ENCODE measurements at places on chromosomes 2 and 18.

DNA sequence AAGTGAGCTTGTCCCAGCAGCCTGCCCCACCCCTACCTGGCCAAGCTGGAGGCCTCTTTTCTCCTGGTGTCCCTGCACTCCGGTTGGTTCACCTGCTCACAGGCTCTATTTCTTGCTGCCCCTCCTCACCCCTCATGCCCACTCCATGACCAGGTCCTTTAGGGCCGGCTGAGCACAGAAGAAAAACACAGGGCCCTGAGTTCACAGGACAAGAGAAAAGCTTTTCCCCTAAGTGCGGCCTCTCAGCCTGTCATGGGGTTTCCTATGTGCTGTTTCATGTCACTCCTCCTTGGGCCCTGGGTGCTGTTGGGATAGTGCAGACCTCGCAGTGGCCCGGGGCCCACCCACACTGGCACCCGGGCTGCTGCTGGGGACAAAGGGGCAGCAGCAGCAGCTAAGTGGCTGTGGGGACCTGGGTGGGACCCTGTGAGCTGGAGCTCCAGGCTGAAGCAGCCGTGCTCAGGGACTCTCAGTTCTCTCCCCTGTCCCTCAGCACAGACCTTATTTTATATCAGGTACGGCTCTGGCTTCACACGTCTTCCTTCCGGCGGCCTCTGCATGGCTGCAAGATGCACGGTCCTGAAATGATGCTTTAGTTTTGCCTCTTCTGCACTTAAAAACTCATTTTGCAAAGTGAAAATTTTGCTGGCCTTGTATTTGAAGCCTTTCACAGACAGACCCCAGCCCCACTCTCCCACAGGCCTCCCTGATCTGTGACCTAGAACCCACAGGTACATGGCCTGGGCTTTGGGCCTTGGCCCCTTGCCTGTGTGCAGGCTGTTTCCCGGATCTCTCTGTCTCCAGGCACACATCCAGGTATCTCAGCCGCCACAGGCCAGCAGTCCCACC is 71.8 kb downstream of the SH3RF3 start:
- DNase-seq = no peak

DNA sequence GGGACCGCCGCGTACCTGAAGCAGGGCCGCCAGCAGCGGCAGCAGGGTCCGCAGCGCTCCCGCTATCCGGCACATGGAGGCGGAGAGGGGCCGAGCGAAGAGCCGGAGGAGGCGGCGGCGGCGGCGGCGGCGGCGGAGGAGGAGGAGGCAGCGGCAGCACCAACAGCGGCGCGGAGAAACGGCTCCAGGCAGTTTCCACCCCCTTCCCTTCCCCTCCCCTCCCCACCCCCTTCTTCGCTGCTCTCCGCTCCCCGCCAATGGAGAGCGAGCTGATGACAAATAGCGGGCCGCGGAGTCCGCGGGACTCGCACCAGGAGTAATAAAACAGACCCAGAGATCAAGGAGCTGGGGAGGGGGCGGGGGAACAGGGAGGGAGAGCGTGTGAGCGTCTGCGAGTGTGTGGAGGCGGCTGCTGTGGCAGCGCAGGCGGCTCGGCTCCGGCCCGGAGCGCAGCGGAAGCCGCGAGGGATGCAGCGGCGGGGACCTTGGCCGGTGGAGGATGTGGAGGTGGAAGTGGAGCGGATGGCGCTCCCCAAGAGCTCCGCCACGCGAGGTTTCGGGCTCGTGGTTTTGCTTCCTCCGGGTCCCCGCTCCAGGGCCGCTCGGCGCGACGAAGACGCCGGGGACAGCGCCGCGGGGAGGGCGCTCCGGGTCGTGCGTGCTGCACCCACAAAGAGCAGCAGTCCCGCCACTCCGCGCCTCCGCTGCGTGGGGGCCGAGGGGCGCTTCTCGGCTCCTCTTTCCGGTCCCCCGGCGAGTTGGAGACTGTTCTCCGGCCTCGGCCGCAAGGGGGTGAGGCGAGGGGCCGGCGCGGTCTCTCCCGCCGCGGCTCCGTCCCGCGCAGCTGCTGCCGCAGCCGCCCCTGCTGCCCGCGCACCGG is at the start of gene CDH2:
TSS of gene CDH2 (minus strand) at position 183 of the 880 bp plus-strand sequence. CDS start at position 75, 108 bp downstream.
- peak; percentile 79 for DNase-seq

DNA sequence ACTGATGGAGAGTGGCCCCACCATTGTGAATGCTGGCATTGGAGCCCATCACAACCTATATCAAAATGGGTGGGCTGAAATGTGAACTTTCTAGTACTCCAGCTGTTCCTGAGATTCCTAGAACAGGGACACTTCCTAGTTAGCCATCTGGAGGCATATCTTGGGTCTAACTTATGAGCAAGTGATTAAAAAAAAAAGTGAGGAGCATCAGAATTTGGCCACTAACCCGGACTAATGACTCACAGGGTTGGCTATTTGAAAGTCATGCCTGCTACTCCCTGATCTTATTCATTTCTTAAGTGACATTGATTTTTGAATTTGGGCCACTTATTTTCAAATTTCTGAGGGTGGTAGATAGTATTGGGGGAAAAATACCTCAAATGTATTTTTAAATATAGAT is 216.6 kb downstream of the HRH4 start:
- no peak for DNase-seq

- no peak for DNase-seq
Observed at GRCh38 chr2:228917220-228917619, 353.9 kb downstream of the PID1 start.

GRCh38 chr18:42187611-42188380 is 232.8 kb downstream of the PIK3C3 start:
- DNase-seq = no peak

GRCh38 chr2:239264838-239265651 is 135.8 kb downstream of the HDAC4 start:
- DNase-seq = no peak

DNA sequence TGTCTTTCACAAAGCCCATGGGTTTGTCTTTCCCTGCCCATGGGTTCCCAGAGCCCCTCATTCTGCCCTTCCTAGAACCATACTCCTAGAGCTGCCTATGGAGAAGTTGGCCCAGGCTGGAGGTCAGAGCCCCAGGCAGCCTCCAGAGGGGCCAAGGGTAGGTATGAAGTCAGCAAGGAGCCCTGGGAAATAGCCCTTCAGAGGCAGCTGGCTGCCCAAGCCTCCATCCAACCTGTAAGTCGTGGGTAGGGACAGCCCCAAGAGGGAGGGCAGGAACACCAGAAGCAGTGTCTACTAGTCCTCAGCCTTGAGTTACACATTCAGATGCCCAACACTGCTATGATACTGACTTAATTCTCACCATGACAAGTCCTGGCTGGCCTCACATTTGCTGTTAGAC is 49.5 kb downstream of the TMEM247 start:
- no peak for DNase-seq

GRCh38 chr18:55319459-55320193 is 268.4 kb downstream of the TCF4 start:
- no peak for DNase-seq

DNA sequence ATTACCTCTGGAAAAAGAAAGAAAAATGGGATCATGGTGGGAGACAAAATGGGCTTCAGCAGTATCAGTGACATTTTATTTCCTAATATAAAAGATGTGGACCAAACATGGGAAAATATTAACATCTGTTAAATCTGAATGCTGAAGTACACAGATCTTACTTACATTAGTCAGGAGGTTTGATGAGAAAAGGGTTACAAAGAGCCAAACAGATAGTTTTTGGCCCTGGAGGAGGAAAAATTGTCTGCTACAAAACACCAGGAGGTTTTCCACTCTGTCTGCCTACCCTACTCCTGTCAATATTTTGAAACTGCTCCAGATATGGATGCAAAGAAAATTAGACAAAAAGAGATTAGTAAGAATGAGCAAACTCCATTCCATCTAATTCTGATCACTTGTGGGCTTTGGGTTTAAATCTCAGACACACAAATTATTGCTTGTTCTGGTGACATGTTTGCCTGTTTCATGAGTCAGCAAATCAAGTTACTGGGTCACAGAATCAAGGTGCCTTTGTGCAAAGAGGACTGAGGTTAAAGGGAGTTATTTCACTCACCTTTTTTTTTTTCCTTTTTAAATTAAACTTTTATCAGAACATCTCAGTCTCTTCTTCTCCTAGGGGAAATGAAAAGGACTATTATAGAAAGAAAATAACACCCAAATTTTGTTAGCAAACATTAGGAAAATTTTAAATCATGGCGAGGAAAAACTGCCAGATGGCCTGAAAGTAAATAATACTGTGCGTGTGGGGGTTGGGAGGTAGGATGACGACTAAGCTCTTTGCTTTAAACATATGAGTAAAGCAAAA is 87.0 kb upstream of the SPATS2L start:
- DNase-seq = no peak

Measured in Right ventricle myocardium inferior (tissue), 1 donor.